ENCODE measurements at places on chromosomes 7 and 10. TPM values are rescaled to one million over a fixed set of nuclear protein-coding genes. Genes with fewer than 3 reads are reported as not detected.

MDFIC gene
- total RNA-seq: 35.3 TPM

ALOX5 gene
- 42.5 TPM for total RNA-seq

RADIL gene
- total RNA-seq: 29.0 TPM

CDK6 gene
- 35.0 TPM for total RNA-seq

TUBB8 gene
- 14.2 TPM for total RNA-seq

AFAP1L2 gene
- 10.5 TPM for total RNA-seq

ARMH3 gene
- 8.3 TPM for total RNA-seq

GRCh38 chr7:36153571-36154097 lies 580 bp downstream of the EEPD1 start:
- DNase-seq: peak; percentile 51

- no peak for DNase-seq
Measured at GRCh38 chr10:82251222-82251906, 376.4 kb downstream of the NRG3 start.

DNA sequence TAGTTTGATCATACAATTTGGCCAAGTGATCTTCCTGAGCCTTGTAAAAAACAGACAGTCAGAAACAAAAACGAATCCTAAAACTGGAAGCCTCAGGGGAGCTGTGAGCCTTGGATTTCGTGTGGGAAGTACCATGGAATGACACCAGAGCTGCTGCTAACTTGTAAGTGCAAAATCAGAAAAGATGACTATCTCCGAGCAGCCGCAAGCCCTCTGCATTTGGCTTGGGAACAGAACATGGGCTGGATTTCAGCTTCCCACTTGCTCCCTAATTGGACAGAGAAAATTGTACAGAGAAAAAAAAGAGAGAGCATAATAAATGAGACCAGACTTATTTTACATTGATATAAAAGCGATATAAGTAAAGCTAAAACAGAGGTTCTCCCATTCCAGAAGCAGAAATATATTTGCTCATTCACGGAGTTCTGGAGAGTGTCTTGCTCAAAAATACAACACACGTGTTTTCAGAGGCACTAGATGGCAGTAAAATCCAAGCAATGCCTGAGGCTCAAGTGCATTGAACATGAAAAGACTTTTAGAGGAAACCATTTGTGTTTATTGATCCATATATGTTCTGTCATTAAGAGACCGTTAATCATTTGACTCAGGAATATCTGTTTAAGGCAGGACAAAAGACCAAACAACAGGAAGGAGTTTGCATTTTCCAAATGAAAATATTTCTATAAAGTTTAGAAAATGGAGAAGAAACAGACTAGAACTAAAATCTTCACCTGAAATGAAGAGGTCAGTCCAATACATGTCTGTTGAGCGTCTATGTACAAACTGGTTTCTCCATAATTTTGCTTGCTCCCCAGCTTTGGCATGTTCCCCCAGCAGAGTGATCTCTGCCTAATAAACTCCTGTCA lies 78.3 kb upstream of the SLC26A5 start:
- peak; percentile 5 for DNase-seq

GRCh38 chr10:127449490-127449889 lies 99.6 kb upstream of the NPS start:
- DNase-seq: no peak

- no peak for DNase-seq
Measured at GRCh38 chr10:47184273-47184672, 115.7 kb upstream of the GDF10 start.

DNA sequence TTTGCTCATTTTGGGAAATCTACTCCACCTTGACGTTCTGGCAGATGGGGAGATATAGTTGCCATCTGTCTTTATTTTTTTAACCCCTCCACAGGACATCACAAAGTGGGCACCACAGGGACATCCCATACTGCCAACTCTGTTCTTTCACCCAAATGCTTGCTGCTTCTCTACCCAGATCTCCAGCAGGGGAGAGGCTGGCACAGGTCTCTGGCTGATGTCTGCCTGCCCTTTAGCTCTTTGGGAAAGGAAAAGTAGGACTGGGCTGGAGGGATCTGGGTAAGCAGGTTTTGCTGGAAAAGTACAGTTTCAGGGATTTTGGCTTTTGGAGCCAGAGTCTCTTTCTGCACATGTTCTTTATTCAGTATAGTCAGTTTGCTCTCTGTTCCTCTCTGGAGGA lies 156.7 kb downstream of the ANLN start:
- DNase-seq: no peak

- DNase-seq: no peak
Measured at GRCh38 chr7:115059321-115059720, 137.4 kb downstream of the MDFIC start.

- no peak for DNase-seq
Measured at GRCh38 chr7:2913760-2914387, 69.8 kb upstream of the GNA12 start.

GRCh38 chr10:125089469-125089868 lies 70.9 kb downstream of the CTBP2 start:
- no peak for DNase-seq

GRCh38 chr10:125559210-125559609 lies 123.8 kb downstream of the TEX36 start:
- DNase-seq: no peak

DNA sequence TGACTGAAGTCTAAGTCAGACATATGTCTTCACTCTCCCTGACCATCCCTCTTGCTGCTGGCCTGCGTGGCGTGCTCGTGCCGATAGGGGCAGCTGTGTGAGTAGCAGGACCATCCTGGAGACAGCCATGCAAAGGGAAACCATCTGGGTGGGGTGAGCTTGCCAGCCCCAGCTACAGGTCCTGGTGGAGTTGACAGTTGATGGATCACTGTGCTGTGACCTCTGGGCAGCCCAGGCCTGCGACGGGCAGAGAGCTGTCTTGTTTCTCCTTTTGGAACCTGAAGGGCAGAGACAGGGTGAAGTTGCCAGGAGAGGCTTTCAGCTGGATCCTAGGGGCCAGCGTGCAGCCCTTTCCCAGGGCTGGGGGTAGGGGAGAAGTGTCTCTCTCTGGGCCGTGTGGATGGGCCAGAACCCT lies 44.7 kb downstream of the GRK5 start:
- no peak for DNase-seq

DNA sequence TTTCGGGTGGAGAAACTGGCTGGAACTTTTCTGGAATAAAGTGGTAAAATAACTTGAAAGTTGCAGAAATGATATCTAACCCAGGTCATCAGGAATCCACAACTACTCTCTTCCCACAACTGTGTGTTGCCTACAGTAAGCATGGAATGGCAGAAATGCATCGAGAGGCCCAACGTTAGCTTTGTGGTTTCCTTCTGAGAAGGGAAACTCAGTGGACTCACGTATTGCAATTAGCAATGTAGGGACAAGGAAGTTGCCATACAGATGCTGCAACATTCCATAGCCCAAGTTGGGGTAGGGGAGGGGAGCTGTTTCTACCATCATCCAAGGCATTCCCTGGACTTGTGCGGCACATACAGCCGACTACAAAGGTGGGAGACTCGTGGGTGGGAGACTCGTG lies 1.9 kb downstream of the PON1 start:
- no peak for DNase-seq

DNA sequence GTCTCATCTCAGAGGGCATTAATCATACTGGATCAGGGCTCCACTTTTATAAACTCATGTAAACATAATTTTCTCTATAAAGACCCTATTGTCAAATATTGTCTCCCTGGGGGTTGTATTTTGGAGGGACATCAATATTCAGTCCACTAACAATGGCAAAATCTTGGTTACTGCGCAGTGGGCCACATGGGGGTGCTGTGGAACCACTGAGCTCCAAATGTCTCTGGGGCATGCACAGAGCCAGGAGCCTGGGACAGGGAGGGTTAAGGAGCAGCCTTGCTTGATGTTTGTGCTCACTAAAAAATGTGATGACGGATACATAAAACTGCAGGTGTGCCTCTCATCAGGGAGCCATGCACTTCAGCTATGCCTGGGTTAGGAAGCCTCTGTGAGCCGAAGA lies 62.1 kb upstream of the PRSS58 start:
- DNase-seq: no peak

DNA sequence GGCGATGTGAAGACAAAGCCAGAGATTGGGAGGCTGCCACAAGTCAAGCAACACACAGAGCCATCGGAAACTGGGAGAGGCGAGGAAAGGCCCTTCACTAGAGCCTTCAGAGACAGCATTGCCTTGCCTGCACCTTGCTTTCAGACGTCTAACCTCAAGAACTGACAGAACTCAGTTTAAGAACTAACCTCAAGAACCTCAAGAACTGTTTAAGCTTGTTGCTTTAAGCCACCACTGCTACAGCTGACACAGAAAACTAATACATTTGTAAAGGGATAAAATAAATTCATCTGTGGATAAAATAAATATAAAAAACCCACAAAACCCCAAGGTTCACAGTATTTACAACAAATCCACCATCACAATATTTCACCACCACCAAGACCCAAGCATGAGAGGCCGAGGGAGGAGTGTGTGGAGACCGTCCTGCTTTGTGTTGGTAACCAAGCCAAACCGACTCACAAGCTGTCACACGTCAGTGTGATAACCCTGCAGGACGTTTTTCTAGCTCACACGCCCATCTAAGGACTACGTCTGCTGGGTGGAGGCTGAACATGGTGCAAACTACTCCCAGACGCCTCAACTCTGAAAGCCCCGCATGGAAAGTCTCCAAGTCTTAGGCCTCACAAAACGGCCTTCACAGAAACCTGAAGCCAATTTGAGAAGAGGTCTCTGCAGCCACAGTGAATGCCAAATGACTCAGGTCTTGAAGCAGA lies 116.8 kb downstream of the ABLIM1 start:
- DNase-seq: no peak

DNA sequence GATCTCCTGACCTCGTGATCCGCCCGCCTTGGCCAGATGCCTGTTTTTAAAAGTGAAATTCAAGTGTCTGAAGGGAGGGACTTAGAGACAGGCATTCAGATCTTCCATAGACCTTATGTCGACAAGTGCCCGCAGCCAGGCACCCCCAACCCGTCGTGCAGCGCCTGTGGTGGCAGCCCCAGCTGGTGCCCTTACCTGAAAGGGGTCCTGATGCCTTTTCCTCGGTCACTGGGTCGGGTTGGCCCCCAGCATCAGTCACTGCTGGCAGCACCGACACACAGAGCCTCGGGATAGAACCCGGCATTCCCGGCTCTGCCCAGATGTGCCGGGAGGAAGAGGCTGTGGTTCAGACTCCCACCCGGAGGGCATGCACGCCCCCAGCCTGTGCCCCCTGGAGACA lies 23.3 kb downstream of the LRRC27 start:
- DNase-seq: no peak

GRCh38 chr7:11210374-11210773 lies 236.7 kb downstream of the PHF14 start:
- no peak for DNase-seq

- DNase-seq: no peak
Measured at GRCh38 chr10:30630571-30630970, 1.0 kb upstream of the LYZL2 start.

DNA sequence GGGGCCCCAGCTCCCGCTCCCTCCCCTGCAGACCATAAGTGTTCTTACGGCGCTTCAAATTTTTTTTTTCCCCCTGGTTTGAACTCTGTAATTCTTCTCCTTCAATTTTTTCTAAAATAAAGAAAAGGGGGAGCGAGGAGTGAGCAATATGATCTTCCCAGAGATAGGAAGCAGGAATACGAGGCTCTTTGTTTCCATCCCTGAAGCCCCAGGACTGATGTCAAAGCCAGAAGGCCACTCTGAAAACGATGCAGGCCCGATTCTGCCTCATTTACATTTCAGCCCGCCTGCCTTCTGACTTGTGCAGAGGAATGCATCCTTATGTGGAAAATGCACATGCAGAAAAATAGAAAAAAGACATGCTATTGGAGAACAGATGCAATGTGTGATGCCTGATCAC lies 401.5 kb upstream of the MKI67 start:
- no peak for DNase-seq

- DNase-seq: no peak
Measured at GRCh38 chr7:119256446-119257131, 1016.4 kb upstream of the KCND2 start.

GRCh38 chr7:124031919-124032318 lies 948 bp downstream of the TMEM229A start:
- DNase-seq: no peak

DNA sequence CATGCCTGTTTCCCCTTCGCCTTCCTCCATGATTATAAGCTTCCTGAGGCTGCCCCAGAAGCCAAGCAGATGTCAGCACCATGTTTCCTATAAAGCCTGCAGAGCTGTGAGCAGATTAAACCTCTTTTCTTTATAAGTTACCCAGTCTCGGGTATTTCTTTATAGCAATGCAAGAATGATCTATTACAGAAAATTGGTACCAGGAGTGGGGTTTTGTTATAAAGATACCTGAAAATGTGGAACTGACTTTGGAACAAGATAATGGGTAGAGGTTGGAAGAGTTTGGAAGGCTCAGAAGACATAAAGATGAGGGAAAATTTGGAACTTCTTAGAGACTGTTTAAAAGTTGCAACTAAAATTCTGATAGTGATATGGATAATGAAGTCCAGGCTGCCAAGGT lies 4.8 kb upstream of the RSU1 start:
- no peak for DNase-seq

- peak; percentile 69 for DNase-seq
Measured at GRCh38 chr7:43108255-43109011, 4.0 kb upstream of the HECW1 start.

DNA sequence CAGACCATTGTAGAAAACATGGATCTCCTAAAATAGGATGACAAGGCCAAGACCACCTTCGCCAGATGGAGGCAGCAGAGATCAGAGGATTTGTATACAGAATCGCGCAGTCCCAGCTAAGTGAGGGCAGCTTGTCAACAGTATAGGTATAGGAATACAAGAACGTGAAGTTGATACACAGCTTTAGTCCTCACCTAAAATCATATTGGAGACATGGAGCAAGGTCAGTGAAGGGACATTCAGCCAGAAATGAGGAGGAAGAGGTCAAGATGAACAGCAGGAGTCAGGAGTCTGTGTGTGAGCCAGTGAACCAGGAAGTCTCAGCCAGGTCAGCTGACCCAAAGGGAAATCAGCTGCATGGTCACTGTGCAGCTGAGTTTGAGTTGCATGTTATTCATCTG lies 263.4 kb upstream of the PRKCQ start:
- no peak for DNase-seq

- no peak for DNase-seq
Measured at GRCh38 chr7:131109011-131109758, 218.5 kb upstream of the MKLN1 start.

DNA sequence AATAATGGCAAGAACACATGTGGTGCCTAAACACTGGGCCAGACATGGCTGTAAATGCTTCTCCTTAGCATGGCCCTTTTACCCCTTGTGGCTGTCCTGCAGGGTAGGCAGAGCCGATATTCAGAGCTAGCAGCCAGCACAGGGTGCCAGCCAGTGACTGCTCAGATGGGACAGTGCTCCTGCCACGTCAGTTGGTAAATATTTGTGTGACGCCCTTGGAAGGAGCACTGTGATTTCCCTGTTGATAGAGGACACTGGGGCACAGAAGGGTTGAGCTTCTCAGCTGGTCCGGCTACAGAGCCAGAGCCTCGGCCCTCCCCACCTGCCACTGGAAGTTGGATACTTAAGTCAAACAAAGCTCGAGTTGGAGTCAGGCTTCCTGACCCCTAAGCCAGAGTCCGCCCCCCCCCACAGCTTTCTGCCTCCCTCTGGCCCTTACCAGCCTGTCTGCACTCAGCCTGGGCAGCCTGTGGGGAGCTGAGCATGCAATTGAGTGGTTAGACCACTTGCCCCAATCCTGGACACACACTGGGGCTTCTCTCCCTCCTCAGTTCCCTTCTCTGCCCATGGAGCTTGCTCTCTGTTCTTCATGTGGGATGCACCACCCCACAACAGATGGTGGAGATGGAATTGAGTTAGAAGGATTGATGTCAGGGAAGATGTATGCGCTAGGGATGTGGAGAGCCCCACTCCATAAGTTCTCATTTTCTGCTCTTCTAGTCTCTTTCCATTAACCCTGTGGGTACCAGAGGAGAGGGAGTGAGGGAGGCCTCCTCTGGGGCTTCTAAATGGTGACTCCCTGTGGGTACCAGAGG lies 350.8 kb downstream of the PLXNA4 start:
- peak; percentile 44 for DNase-seq
